ENCODE measurements at places on chromosomes 6 and 20. TPM values are rescaled to one million over a fixed set of nuclear protein-coding genes. Genes with fewer than 3 reads are reported as not detected.

The FAM110A gene
- total RNA-seq = 2.3 TPM

GRCh38 chr6:150196942-150197745 lies 54.3 kb downstream of the PPP1R14C start:
- DNase-seq = no peak

DNA sequence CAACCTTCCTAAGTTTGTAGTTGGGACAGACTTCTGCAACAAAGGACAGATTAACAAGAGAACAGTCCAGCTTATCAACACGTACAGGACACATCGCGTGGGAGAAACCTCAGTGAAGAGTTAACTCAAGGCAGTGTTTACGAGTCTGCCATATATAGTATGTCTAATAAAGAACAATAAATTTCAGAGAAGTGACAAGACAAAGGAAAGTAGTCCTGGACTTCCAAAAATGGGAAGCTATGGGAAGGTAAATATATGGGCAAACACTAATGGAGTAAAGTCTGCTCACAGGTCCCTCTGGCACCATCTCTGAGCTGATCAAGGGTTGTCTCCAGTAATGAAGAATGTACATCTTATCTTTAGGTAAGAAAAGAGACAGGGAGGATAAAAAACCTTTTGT lies 34.9 kb downstream of the GCM1 start:
- no peak for DNase-seq

The CST2 gene
- not detected for total RNA-seq

- DNase-seq = no peak
These were observed 18.4 kb downstream of the TTK start for GRCh38 chr6:80022803-80023202.

DNA sequence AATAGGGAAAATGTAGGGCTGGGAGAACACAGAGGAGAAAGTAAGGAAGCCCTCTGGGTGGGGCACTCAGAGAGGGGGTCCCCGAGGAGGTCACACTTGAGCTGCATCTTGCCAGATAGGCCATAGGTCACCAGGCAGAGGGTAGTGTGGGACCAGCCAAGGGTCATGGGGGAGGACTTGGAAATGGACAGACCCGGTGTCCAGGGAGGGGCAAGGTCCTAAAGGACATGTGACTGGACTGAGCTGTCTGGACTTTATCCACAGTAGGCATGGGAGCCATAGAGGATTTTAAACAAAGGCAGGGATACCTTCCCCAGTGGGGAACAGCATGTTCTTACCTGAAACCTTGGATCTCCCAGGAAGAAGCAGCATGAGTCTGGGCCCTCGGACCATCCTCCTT lies 266.7 kb downstream of the LRFN2 start:
- no peak for DNase-seq

The SEMG1 gene
- not detected for total RNA-seq

DNA sequence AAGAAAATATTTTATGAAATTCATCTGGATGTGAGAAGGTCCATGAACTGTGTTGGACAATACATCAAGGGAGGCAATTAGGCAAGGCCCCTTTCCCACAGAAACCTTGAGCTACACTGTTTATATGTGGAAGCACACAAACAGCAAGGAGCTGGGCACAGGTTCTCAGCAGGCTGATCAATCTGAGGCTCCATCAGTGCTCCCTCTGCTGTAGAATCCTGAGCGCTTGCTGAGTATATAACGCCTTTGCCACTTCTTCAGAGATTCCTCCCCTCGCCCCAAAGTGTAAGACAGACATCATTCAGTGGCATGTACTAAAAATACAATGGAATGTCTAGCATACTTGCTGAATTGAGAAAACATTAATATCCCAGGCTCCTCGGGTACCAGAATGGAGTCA lies 146.9 kb downstream of the PRKN start:
- DNase-seq = no peak

- peak; percentile 68 for DNase-seq
These were observed 719 bp downstream of the HSP90AB1 start for GRCh38 chr6:44247338-44248302.

DNA sequence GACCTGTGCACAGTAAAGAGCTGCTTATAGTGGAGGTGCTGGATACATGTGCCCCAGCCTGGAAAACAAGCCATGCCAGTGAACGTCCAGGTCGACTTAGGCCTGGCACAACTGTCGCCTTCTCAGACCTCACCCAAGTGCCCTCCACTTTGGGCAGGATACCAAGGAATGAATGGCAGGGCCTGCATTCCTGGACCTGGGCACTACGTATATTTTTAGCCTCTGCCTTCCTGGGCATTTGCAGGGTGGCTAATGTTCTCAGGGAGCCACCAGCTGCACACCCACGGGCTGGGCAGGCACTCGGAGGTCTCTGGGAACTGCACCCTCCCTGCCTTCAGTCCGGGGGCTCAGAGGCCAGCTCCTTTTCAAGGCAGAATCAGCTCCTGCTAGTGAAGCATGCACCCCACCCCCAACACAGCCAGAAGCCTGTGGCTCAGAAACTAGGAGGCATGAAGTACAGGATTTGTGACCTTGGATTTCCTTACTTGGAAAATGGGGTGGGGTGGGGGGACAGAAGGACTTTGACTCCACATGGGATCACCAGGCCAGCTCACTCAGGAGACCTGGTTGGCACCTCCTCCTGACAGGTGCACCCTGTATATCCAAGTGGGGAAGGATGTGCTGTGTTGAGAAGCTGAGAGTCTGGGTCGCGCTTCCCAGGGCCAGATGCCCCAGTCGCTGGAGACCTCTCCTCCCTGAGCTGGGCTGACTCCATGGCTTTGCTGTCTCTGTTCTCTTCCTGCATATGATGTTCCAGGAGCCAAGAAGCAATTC lies 2.5 kb upstream of the LSM14B start:
- DNase-seq = no peak

DNA sequence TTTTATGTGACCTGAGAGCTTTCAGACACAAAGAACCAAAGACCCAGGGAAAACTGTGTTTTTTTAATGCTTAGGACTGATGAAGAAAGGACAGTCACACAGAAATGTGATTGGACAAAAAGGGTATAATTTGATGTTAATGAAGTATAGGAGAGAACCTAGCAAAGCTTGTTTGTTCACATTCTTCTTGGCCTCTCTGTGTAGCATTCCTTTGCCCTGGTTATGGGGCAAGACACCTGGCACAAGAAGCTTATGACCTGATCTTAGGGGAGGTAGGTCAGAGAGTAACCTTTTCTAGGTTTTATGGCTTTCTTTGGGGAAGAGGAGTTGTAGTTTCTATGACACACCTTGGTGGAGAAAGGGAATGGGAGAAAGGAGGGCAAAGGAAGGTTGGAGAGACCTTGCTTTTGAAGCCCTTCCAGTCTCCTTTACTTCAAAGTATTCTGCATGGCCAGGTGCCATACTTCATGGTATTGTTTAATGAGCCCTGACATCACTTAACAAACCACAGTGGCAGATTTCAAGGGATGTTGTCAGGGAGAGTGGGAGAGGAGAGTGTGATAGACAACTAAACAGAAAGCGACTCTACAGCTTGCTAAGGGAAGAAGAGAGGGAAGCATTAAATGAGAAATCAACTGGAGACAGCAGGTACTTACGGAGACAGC lies 701.8 kb upstream of the FLRT3 start:
- no peak for DNase-seq

DNA sequence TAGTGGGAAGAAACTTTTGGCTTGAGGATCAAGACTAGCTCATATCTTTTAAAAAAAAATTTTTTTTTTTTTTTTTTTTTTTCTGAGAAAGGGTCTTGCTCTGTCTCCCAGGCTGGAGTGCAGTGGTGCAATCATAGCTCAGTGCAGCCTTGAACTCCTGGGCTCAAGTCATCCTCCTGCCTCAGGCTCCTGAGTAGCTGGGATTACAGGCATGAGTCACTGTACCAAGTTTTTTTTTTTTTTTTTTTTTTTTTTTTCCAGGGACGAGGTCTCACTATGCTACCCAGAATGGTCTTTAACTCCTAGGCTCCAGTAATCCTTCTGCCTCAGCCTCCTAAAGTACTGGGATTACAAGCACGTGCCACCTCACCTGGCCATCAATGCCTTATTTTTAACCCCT lies 27.9 kb downstream of the GCLC start:
- peak; percentile 39 for DNase-seq

DNA sequence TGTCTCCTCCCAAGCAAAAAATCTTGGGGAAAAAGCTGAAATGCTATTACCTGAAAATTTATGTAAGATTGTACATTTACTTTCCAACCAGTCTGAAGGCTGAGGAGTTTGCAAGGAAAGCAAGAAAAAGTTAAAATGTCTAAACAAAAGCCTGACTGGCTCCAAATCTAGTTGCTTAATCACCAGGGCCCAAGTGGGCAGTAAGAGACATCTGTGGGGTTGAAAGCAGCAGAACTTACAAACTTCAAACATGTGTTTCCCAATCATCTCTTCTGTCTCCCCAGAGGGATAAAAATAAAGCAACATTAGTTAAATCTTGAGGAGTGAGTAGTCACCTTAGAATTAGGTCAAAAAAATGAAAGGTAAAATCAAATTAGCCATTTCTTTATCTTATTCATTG lies 98.6 kb downstream of the OGFRL1 start:
- no peak for DNase-seq

DNA sequence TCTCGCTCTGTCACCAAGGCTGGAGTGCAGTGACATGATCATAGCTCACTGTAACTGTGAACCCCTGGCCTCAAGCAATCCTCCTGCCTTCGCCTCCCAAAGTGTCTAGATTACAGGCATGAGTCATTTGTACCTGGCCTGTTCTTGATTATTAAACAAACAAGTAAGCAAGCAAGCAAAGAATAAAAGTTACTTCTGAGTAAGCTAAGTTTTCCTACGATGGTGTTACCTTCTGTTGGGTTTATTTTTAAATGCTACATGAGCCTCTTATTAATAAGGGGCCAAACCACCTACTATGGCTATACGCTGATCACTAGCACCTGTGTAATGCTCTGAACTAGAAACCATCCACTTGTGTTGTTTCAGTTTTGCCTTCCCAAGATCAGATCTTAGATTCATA lies 50.8 kb downstream of the IL22RA2 start:
- no peak for DNase-seq

The MLN gene
- not detected for total RNA-seq

DNA sequence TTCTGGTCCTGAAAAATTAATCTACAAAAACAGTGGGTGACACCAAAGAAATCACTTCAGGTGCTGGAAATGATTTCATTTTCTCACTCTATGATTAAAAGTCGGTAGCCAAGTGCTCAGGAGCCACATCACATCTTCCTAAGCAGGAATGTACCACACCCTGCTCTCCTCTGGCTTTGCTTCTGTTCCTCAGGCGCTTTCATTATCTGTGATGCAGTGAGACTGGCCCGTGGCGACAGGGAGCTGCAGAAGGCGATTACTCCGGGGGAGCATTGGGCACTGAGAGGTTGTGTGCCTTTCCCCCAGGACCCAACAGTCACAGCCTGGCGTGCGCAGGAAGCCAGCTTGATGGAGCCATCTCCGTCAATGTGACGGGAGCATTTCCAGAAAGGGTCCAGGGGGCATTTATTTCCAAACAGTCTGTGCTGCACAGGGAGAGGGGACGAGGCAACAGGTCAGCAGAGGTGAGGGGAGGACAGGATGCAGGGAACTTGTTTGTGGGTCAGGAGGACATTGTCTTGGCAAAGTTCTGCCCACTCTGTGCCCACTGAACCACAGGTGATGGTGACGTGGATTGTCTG lies 5.6 kb upstream of the ZNF831 start:
- no peak for DNase-seq

DNA sequence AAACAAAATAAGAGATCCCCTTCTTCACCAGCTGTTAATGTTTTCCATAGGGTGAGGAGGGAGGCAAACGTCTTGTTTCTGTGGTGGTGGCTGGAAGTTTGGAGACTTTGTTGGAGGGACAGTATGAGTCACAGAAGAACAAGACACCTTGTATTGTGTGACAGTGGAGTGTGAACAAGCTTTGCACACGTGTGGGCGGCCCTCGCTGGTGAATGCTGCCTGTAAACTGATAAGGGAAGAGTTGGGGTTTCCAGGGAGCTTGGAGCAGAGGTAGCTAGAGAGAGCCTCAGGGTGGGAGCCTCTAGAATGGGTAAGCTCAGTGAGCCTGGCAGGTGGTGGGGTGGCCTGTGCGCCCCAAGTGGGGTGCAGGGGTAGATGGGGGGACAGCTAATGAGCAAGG lies 78.3 kb downstream of the ZDHHC14 start:
- DNase-seq = no peak

The LAMA2 gene
- 9.7 TPM for total RNA-seq

DNA sequence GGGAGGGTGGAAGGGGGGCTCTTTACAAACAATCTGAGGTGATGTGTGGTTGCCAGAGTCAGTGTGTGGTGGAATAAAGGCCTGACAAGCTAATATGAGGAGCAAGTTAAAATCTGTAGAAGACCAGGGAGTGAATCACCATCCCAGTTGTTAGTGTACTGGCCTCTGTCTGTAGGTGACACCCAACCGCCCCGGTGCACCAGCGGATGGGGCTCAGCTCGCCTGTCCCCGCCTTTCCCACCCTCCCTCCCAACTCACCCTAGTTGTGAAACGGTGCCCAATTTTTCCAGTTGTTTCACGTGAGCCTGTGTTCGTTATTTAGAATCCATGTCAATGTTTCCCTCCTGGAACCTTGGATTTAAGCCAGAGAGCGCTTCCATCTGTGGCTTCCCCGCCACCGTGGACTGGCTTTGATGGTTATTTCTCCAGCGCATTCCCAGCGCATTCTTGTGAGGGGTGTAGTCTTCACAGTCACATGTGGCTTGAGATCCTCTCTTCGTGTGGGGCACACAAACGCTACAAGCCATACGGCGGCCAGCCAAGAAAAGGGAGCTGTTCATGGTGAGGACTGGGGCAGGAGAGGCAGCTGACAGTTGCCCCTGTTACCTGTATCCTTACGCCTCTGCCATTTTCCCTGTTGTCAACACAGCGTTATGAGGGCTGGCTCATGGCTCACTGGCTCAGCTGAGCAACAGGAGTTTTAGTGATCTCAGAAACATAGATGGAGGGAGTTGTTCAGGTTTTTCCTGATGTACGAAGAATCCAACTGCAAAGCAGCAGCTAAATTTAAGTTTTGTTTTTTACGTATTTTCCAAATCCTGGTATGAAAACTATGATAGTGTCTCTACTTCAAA lies 137.6 kb downstream of the ZDHHC14 start:
- DNase-seq = no peak

DNA sequence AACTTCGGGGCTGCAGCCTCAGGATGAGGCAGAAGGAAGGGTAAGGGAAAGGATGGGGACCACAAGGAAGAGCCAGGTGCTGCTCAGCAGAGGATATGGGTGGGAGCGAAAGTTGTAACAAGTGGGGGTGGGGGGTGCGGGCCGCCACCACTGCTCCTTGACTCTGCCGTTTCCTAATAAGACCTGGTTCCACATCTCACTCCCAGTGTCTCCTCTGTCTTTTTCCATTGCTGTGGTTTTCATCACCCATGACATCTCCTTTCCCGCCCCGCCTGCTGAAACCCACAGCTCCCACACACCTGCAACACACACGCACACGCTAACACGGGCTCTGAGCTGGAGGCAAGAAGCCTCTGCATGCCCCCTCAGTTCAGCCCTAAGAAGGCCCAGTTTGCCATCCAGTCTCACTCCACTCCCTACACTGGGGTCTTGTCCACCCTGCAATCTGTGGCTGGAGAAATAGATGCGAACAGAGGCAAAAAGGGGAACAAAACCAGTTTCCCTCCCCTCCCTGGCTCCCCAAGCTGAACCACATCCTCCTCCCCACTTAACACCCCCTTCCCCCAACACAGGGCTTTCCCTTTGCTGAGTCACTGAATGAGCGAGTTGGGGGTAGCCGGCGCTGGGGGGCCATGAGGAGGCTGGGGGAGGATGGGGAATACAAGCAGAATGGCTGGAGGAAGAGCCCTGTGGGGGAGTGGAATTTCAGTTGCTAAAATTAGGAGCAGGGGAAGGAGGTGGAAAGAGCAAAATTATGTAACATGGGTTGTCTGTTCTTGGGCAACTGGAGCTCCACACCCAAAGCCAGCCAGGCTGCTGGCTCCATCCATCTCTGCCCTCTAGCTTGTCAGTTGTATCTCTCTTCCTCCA lies 11.5 kb downstream of the NFKBIL1 start:
- no peak for DNase-seq
